ENCODE measurements at places on chromosomes 13 and 19. TPM values are rescaled to one million over a fixed set of nuclear protein-coding genes. Genes with fewer than 3 reads are reported as not detected.

PMIS2 gene
- total RNA-seq, result not detected

CYP2F1 gene
- total RNA-seq, result not detected

ADAMTS10 gene
- not detected for total RNA-seq

PRTN3 gene
- total RNA-seq, result not detected

VN1R2 gene
- total RNA-seq, result not detected

ZNF888 gene
- total RNA-seq, result 5.6 TPM

ATCAY gene
- not detected for total RNA-seq

CPAMD8 gene
- total RNA-seq, result 2.6 TPM

MBD3L2 gene
- not detected for total RNA-seq

ZNF540 gene
- total RNA-seq, result 0.96 TPM

ZNF562 gene
- total RNA-seq, result 26.2 TPM

C19orf44 gene
- total RNA-seq, result 4.5 TPM

SOX1 gene
- total RNA-seq, result not detected

KRTDAP gene
- not detected for total RNA-seq

FAM32A gene
- total RNA-seq, result 140 TPM

NKG7 gene
- total RNA-seq, result not detected
